ENCODE measurements at places on chromosomes 13 and 19. TPM values are rescaled to one million over a fixed set of nuclear protein-coding genes. Genes with fewer than 3 reads are reported as not detected.
A peak's percentile ranks its signal among the peaks of the same experiment; 100 is the strongest.

- no peak for DNase-seq
Measured at GRCh38 chr13:78085434-78086225, 167.0 kb upstream of the EDNRB start.

GRCh38 chr19:54469496-54469934, 3.6 kb downstream of the CDC42EP5 start:
- DNase-seq: no peak

DNA sequence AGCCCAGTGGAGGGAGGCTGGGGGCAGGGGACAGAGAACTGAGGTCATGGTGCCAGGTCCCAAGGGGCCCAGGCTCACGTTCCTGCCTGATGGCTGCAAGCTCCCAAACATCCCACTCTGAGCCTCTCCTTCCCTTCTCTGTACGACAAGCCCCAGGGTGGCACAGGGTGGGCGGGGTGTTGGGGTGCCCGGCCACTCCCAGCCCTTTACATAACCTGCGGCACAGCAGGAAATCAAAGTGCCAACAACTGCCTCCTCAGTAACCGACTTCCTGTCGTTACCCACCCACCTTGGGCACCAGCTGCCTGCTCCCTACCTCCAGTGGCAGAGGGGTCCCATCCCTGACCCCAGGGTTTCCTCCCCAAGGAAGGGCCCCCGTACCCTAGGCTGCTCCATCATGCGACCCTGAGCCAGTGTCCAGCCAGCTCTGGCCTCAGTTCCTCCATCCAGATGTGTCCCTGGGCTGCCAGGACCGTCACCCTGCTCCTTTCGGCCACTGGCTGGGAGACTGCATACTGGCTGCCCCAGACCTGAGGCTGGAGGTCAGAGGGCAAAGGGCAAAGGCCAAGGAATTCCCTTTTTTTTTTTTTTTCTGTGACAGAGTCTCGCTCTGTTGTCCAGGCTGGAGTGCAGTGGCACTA, 27.7 kb upstream of the NFIC start:
- no peak for DNase-seq

Gene KLK5
- polyA plus RNA-seq: not detected

DNA sequence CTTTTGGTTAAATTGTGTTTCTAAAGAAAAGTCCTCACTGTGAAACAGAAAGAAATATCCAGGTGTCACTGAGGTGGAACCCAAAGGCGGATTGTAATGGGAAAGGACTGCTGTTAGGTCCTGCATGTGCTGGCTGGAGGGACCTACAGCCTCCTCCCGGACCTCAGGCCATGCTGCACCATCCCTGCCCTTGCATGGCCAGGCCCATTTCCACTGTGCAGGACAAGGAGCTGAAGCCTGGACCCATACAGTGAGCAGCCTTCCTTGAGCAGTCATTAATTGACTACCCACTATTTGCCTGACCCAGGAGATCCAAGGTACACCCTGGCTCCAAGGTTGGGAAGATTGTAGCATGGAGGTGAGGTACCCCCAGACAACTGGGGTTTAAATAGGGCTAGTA, 17.6 kb downstream of the VSTM2B start:
- DNase-seq: no peak

DNA sequence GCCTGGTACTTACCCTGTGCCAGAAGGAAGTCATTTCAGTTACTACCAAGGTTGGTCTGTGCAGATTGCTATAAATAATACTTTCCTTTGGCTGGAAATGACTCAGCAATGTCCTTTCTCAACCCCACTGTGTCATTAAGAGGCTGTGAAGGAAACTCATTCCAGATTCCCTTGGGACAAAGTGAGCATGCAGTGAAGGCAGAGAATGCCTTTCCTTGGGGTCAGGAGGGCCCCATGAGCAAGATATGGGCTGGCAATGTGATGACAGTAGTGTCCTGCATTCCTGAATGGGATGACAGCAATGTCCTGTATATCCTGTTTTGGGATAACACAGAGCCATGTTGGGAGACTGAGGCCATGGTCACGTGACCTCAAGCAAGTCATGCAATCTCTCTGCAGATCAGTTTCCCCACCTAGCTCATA, 213.1 kb upstream of the TMTC4 start:
- DNase-seq: no peak

- peak; percentile 29 for DNase-seq
Measured at GRCh38 chr13:30340331-30341250, 33.2 kb upstream of the KATNAL1 start.

Gene RNF17
- not detected for polyA plus RNA-seq

DNA sequence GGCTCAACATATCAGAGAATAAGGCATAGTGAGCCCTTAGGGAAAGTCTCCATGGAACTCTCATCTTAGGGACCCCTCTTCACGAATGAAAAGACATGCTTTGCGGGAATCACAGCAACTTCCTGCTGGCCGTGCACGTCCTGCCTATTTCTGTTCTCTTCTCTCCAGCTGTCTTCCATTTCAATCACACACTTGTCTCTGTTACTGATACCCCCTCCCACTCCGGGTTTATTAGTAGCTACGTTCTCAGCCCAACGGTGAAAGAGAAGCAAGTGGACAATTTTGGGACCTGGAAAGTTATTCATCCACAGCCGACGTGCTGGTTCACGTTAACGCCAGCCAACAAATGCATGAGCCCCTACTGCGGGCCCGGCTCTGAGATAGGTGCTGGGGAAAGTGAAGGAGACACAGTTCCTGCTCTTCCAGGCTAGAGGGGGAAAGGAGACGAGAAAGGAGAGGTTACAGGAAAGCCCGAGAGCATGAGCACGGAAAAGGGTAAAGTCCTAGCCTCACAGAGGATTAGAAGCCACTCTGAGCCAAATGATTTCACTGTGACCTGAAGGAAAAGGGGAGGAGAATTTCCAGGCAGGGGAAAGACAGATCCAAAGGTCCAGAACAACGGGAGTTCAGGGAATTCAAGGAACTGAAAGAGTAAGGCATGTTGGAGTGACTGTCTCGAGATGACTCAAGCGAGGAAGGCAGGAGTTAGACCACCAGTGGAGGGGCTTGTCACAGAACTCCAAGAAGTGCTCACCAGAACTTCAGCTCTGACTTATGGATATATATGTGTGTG, 81.8 kb upstream of the CLDN10 start:
- no peak for DNase-seq

DNA sequence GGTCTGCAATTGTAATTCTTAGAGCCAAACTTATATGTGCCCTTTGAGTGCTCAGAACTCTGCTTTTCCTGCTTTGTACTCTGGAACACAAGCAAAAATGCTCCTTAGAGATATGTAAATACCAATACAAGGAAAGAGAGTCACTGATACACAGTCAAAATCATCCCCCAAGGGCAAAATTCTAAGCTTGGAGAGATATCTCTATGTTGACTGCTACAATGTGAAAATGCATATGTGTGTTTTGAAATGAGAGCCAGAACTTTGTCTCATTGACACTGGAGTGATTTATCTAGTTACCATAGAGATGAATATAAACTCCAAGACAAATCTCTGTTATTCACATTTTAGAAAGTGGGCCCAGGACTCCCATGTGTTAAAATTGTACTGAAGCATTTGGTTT, 494.8 kb upstream of the SLITRK1 start:
- DNase-seq: no peak

DNA sequence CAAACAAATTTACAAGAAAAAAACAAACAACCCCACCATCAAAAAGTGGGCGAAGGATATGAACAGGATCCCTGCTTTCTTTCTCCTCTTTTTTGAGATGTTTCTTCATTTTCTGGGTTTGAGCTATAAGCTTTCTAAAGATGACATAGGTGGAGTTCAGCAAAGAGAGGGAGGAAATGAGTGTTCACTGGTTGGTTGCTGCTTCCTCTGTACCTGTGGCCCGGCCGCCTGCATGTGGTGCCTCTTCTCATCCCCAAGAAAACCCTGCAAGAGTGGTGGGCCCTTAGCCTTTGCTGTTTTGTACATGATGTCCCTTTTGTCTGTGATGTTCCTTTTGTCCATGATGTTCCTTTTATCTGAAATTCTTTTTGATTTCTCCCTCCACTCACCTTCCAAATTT, 178.4 kb upstream of the SERP2 start:
- no peak for DNase-seq

Gene TMEM238
- polyA plus RNA-seq: 0.08 TPM

DNA sequence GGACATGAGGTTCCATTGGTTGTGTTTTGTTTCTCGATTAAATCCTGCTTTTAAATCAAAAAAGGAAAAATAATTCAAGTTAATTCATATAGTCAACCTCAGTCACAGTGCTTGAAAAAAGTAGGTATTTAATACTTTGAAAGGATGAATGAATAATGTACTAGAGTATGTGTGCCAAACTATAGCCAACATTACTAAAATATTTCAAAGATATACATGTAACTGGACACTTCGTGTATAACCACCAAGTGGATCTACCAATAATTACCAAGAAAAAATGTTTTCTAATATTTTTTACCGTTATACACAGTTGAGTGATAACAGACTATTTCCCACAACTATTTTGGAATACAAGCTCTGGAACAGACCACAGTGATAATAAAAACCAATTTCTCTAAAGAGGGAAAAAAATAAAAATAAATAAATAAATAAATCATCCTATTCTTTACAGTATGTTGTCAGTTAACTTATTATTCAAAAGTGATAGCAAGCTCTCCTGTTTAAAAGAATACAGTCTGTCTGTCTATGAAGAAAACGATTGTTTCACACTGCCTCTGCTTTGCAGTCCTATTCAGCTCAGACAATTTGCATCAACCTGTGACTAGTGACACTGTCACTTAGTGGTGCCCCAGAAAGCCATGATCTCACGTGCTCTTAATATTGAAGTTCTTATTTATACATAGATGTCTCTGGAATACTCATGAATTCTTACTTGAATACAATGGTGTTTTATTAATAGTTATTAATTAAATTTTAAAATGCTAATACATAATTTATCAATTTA, 58.2 kb downstream of the UBL3 start:
- DNase-seq: no peak

Gene PABPC3
- polyA plus RNA-seq: 0.02 TPM

DNA sequence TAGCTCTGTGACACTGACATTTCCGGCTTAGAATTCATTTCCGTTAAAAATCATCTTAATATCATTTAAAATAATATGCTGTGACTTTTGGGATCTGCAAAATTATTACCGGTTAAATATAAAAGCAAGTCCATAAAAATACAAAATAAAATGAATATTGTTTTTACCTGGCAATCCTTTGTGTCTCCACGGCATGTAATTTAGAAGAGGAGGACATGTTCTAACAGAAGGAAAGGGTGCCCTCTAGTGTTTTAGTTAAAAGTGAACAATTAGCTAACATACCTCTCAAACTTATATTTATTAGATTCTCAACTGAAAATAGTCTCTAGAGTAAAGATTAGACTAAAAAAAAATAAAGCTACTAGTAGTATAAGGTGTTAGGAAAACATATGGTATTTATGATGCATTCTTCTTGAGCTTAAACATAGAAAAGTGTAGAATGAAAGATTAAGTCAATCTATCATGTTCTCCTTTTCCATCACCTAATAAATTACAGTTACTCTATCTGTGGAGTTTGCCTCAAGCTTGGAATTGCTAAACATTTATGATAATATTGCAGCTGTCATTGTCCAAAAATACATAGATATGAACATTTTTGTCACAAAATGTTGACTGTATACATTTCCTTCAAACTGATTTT, 676.7 kb upstream of the SPRY2 start:
- DNase-seq: peak; percentile 44

Gene SLC1A6
- not detected for polyA plus RNA-seq

GRCh38 chr19:37936166-37936565, 29.2 kb downstream of the SIPA1L3 start:
- DNase-seq: no peak

- DNase-seq: no peak
Measured at GRCh38 chr19:33251526-33252090, 26.0 kb upstream of the SLC7A10 start.

GRCh38 chr13:56501750-56502149, 639.0 kb upstream of the PRR20A start:
- no peak for DNase-seq

GRCh38 chr19:49469828-49470614, 4.0 kb upstream of the FLT3LG start:
- no peak for DNase-seq

- no peak for DNase-seq
Measured at GRCh38 chr13:65917731-65918130, 1312.4 kb downstream of the PCDH9 start.

DNA sequence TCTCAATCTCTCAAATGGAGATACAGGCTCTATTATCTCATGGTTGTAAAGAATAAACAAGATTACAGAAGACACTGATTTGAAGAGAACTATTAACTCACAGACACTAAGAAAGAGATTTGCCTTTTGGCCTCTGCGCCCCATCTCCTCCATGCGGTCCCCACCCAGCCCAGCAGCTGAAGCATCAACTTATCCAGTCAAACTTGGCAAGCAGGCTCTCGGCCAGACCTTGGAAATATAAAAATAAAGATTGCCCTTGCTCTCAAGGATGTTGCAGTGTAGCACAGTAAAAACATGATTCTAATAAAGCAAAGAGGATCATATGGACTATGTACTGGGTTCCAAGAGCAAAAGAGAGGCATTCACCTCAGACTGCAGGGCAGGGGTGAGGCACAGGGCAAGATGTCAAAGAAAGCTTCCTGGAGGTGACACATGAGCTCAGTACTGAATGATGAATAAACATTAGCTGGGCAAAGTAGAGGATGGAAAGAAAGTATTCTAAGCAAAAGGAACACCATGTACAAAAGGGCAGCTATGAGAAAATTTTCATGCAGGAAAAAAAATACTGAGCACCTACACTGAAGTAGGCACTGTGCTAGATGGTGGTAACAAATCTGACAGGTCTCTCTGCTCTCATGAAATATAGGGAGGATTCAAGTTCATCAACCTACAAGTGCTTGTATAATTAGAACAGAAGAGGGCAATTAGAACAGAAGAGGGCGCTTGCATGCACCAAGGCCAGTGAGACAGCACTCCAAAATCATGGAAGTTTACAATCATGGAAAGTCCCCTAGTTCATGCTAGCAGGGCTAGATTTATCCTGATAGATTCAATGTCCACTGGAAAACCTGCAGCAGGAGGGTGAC, 85.0 kb downstream of the SACS start:
- DNase-seq: no peak

- DNase-seq: no peak
Measured at GRCh38 chr13:46389457-46390451, 2.7 kb upstream of the RUBCNL start.

GRCh38 chr19:55467236-55468053, 2.9 kb upstream of the C19orf85 start:
- peak; percentile 90 for DNase-seq

- DNase-seq: no peak
Measured at GRCh38 chr13:102651392-102651791, 43.5 kb downstream of the METTL21C start.

GRCh38 chr19:1954532-1954933, 13.6 kb downstream of the CSNK1G2 start:
- DNase-seq: no peak

DNA sequence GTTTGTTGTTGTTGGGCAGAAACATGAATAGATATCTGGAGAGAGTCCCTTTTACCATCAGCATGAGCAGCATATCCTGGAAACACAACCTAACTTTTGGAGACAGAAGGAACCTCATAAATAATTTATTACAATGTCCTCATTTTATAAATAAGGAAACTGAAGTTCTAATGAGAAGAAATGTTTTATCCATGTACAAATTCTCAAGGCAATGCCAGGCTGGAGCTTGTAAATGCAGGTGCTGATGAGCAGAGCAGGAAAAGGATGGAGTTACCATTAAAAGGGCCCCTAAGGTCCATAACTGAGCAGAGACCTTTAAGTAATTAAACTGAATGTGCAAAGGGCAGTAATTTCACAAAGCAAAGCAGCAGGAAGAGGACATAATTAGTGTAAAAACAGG, 17.3 kb downstream of the LCP1 start:
- DNase-seq: no peak
